ENCODE measurements at places on chromosomes 12 and 14.
A peak's percentile ranks its signal among the peaks of the same experiment; 100 is the strongest.

DNA sequence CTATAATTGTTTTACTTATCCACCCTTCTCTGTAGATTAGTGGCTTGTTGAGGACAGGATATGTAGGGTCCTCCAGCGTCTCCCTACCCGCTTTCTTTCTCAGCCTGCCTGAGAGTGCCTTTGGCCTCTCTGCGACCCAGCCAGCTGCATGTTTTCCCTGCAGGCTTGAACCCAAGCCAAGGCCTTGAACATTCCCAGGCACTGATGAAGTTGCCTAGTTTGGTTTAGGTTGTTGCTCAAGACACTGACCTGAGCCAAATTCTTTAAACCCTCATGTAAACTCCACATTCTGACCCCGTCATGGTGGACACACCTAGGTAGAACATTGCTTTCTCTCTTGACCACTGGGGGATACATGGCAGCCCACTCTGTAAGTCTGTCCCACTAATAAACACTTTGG lies 33.4 kb upstream of the TXNRD1 start:
- DNase-seq, result no peak

DNA sequence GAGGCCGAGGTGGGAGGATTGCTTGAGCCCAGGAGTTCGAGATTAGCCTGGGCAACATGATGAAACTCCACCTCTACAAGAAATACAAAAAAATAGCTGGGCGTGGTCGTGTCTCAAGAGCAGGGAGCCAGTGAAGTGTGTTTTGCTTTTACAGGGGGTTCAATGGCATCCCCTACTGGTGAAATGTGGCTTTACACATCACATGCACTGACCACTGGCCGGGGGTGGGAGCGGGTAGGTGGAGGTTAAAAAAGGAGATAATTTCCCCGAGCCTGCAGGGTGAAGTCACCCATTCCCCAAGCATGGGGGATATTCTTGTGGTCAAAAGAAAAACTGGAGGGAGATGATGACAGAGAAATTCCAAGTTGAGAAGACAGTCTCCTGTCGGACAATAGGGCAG lies 63.6 kb upstream of the PWP1 start:
- DNase-seq, result no peak

- DNase-seq, result no peak
These were observed 3.8 kb downstream of the FICD start for GRCh38 chr12:108518716-108519496.

DNA sequence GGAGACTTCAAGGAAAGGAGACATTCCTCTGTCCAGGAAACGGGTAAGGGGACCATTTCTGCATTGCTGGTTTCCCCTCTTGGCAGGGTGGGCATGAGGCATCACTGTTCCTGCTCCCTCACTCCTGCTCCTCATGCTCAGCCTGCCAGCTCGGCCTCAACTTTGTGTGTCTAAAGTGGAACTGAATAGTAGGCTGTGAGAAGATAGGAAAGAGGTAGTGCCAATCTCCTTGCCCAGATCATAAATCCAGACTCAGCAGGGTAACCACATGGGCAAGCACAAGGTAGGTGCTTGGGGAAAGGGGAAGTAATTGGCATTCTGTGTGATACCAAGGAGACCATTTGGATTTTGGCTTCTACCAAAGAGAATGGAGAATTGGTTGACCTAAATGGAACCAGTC lies 2.6 kb downstream of the LTB4R start:
- DNase-seq, result no peak

- no peak for DNase-seq
These were observed 67.8 kb downstream of the NTF3 start for GRCh38 chr12:5499566-5500330.

DNA sequence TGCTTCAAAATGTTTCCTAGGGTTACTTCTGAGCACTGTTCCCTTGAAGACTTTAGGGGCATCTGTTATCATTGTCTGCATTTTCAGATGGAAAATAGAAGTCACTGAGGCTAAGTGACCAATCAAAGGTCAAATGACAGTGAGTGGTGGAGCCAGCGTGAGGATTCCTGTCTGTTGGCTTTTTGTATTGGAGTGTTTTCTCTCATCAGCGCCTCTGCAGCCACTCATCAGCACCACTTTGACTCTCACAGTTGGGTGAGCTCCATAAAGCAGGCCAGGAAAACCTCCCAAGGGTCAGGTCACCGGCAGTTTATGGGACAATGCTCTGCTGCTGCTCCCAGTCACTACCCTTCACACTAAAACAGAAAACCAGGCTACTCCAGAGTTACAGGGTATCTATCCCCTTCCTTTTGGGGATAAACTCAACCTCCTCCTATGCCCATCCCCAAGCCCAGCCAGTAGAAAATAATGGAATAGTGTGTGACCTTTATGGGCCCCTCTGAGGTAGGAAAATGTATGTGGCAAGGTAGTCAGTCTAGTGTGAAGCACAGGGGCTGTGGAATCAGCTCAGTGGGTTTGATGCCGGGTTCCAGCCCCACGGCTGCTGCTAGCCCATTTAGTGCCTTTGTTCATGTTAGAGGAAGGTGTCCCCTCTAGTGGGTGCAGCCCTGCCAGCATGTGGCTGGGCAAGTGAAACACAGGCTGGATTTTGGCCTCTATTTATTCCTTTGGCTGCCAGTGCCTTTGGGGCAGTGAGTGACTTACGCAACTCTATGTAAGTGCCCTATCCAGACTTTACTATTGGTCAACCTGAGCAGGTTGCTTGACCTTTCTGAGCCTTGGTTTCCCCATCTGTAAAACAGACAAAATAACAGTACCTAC lies 133.8 kb upstream of the CPM start:
- DNase-seq, result no peak

DNA sequence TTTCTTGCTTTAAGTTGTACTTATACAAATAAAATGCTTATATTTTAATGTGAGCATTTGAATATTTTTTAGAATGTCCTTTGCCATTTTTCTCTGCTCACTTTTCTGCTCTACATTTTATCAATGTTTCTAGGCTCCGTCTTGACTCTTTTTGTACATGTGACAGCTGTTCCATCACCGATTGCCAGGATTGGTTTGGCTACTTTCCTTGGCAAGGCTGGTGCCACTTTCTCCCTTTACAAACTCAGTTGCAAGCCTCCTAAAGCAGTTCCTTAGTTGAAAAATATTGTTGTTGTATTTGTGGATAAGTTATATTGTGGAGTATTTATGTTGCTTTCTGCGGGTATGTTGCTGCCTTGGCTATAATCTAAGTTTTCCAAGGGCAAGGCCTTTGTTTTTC lies 63.4 kb downstream of the DACT1 start:
- no peak for DNase-seq

DNA sequence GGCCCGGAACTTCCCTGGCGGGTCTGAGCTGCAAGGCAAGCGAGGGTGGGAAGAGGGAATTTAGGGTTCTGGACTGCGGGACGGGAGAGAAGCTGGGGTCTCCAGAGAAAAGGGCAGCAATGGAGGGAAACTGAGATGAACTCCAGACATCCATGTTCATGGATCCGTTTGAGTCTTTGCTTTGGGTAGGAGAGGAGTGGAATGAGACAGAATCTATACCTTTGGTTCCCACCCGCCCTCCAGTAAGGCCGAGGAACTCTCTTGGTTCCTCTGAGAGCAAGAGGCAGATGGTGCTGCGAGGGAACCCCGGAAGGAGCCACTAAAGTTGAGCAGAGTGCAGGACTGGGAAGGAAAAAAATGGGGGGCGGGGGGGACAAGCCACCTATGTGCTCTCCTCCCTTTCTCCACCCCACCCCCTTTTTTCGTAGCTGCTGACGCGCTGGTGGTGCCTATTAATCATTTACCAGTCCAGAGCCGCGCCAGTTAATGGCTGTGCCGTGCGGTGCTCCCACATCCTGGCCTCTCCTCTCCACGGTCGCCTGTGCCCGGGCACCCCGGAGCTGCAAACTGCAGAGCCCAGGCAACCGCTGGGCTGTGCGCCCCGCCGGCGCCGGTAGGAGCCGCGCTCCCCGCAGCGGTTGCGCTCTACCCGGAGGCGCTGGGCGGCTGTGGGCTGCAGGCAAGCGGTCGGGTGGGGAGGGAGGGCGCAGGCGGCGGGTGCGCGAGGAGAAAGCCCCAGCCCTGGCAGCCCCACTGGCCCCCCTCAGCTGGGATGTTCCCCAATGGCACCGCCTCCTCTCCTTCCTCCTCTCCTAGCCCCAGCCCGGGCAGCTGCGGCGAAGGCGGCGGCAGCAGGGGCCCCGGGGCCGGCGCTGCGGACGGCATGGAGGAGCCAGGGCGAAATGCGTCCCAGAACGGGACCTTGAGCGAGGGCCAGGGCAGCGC lies 1.2 kb downstream of the SSTR1 start:
- no peak for DNase-seq

DNA sequence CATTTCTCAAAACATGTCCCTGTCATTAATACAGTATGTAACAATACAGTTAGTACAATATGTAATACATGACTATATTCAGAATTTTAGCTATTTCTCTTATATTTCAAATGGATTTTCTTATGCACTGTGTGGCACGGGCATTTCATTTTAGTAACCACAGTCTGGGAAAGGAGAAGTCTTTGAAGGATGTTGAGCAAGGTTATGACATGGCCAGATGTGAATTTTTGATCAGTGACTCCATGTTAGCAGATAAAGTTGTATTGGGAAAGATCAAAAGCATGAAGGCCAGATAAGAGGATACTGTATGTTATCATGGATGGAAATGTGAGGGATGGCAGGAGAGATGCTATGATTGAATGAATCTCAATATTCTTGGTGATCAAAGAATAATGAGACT lies 285.2 kb downstream of the NAV3 start:
- no peak for DNase-seq

GRCh38 chr14:92577321-92577742 lies 63.8 kb downstream of the RIN3 start:
- no peak for DNase-seq

GRCh38 chr14:69710378-69710777 lies 56.6 kb upstream of the SRSF5 start:
- DNase-seq, result no peak

- DNase-seq, result no peak
These were observed 91.3 kb upstream of the GZMB start for GRCh38 chr14:24725311-24725710.

DNA sequence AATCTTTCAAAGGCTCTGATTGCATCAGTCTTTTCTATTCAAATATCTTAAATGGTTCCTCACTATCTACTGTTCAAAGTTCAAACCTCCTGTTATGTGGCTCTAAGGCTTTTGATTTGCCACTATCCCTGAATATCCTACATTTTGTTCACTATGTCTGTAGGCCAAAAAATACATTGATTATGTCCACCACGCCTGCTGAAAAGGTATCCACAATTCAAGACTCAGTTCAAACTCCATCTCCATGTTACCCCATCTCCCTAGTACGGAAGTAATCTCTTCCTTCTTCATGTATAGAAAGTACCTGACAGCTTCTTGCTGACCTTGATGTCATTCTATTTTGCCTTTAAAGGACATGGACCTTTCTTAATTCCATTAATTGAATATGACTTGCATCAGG lies 24.8 kb downstream of the TAOK3 start:
- DNase-seq, result no peak

DNA sequence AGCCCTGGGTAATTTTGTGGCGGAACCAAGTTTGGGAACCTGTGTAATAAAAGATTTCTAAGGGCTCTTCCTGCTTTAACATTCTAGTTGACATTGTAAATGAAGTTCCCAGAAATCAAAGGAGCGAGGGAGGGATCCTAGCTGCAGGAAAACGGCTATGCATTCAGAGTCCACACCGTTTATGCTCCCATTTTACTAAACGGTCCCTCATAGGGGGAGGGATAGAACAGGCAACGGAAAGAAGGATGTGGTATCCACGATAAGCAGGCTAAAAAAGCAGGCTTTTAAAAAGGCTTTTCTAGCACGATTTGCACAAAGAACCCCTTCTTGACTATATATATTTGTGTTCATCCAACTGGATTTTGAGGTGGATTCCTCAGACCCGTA lies 559 bp downstream of the SYNJ2BP start:
- DNase-seq, result no peak

- DNase-seq, result no peak
These were observed 18.0 kb downstream of the ACIN1 start for GRCh38 chr14:23076785-23077408.

DNA sequence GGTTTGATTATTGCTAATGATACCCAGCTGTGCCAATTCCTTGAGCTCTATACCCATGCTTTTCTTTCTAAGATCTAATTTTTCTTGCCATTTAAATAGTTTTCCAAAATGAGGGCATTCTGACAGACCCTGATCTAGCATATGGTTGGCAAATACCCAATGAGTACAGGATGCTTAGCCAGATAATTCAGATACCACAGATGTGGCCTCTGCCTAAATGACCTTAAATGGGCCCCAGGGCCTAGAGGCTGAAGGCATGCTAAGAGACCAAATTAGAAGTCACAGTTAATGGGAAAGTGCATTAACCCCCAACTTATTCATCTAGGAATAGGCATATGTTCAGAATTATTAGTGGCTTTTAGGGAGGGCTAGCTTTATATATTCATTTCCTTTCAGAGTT lies 122.3 kb upstream of the CNOT2 start:
- DNase-seq, result no peak

GRCh38 chr12:58655375-58655774 lies 264.9 kb downstream of the LRIG3 start:
- DNase-seq, result no peak

- no peak for DNase-seq
These were observed 17.5 kb upstream of the SLCO1B3 start for GRCh38 chr12:20792971-20793370.

GRCh38 chr14:91843437-91843836 lies 23.9 kb downstream of the TC2N start:
- DNase-seq, result no peak

GRCh38 chr12:124100572-124101178 lies 127.7 kb downstream of the ZNF664 start:
- DNase-seq, result no peak

DNA sequence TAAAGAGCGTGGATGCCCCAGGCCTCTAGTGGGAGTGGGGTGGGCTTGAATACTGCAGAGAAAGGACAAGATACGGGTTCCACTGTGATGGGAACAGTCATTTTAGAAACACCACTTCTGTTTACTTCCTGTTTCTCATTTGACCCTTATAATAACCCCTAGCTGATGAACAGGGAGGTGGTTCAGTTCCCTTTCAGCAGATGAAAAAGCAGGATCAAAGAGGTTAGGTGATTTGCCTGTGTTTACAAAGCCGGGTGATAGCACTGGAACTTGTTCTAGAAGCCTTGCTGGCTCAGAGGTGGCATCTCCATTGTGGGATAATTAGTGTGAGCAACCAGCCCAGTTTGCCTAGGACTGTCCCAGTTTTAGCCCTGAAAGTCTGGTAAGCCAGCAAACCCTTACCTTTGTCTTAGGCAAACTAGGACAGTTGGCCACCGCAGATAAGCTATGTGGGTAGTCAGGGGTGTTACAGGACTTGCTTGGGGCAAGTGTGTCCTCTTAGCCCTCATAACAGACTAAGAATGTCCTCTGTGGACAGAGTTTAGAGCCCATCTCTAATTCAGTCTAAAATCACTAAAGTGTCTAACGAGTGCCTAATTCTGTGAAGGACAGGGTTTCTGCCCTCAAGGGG lies 7.5 kb upstream of the LRP1-AS start:
- DNase-seq, result no peak

- no peak for DNase-seq
These were observed 196.8 kb downstream of the RAD51B start for GRCh38 chr14:68016255-68016914.

- no peak for DNase-seq
These were observed 371 bp upstream of the SHMT2 start for GRCh38 chr12:57229046-57229633.

- DNase-seq, result peak; percentile 56
These were observed 699 bp downstream of the KTN1 start for GRCh38 chr14:55580470-55581341.

GRCh38 chr14:100671386-100671901 lies 55.2 kb upstream of the DLK1 start:
- no peak for DNase-seq

- no peak for DNase-seq
These were observed 27.5 kb upstream of the IRF2BPL start for GRCh38 chr14:77055981-77056380.

- DNase-seq, result no peak
These were observed 61.2 kb upstream of the TMEM132C start for GRCh38 chr12:128205758-128206157.

GRCh38 chr12:52789637-52790426 lies 6.1 kb downstream of the KRT3 start:
- DNase-seq, result no peak

Measured in T-helper 9 cell (primary cell).